Activated CD4-positive, alpha-beta T cell treated with anti-CD3 and anti-CD28 coated beads, Interleukin-2, amount 10 ng/mL, durations not matched to agents 7 days and 5 days (primary cell): ENCODE measurements at places on chromosomes 3 and 15.
A peak's percentile ranks its signal among the peaks of the same experiment; 100 is the strongest.

- peak; percentile 89 for DNase-seq
These were observed 763 bp downstream of the TRA2B start for GRCh38 chr3:185936814-185937688.

GRCh38 chr3:133301194-133301593, 98.7 kb upstream of the BFSP2 start:
- DNase-seq = no peak

DNA sequence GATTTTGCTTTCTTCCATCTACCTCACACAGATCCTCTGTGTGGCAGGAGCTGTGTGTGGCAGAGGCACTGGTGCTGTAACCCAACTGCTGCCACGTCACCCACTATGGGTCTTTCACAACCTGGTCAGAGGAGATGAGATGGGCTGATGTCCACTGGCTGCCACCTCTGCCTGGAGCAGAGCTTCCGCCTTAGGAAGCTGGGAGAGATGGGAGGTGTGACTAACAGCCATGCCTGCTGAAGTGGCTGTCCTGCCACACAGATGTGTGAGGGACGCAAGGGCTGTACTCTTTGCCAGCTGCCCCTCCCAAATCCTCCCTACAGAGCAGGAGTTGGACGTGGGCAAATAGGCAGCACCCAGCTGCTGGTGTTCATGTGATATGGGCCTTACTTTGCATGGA, 329.5 kb downstream of the GABRB3 start:
- DNase-seq = no peak

GRCh38 chr3:177787279-177788041, 590.2 kb upstream of the TBL1XR1 start:
- no peak for DNase-seq

- DNase-seq = no peak
These were observed 15.0 kb downstream of the PTH1R start for GRCh38 chr3:46892285-46893145.
